Progenitor cell of endocrine pancreas (in vitro differentiated cells): ENCODE measurements at places on chromosomes 5 and 9.

GRCh38 chr5:56986626-56986947 is 34.7 kb upstream of the MIER3 start:
- DNase-seq = no peak

DNA sequence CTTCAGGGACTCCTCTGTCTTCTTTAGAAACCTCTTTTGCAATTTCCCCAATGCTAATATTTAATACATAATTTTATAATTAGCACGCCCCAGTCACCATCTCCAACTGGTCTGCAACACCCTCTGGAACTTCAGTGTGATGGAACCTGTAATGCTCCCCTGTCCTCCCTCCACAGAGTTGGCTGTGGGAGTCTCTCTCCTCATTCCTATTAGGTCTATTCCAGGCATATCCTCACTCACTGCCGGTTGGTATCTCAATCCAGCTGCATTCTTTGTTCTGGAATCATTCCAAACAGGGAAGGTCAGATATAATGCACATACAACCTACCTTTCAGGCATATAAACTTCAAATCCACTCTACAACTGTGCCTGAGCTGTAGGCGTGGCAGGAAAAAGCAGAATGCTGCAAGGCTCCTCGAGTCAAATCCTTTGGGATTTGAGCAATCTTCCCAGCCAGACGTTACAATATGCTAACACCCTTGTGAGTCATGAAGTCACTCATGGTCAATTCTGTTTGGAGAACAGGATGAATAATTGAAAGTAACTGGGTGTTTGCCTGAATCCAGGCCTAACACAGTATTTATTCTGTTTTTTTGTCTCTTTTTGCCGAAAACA is 293.8 kb downstream of the CWC27 start:
- DNase-seq = no peak

DNA sequence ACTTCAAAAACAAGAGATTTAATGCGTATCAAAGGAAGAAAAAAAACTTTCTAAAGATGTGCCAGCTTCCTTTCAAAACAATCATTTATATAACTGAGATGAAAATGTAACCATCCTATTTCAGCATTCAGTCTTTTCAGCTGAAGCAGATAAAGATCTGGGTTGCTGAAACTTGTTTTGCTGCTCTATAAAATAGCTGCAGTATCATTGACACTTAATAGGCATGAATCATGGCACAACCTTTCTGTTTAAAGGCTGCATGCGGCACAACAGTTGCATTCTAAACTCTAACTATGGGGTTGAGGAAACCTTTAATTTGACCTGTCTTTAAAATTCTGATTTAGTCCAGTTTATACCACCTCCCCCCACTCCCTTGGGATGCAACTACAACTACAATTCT is 196.7 kb downstream of the MPDZ start:
- DNase-seq = no peak

- no peak for DNase-seq
Measured at GRCh38 chr9:86939891-86940290, 7.4 kb downstream of the GAS1 start.

- no peak for DNase-seq
Measured at GRCh38 chr9:118992813-118993794, 376.1 kb downstream of the BRINP1 start.

DNA sequence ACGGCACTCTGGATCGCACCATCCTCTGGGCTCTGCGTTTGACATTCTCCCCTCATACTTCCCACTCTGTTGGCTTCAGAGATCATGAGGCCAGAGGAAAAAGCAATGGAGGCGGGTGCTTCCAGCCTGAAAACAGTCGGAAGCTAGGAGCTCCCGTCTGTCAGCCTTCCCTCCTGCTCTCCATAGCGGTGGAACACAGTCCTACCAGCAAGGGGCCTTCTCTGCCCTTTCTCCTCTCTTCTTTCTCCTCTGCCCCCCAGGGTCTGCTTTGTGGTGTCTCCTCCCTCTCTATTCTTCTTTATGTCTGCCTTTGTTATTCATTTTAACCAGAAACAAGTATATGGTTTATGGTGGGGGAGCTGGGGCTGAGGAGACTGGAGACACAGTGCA is 152.5 kb upstream of the NFIB start:
- no peak for DNase-seq

GRCh38 chr5:120139039-120139438 is 325.1 kb upstream of the PRR16 start:
- no peak for DNase-seq

DNA sequence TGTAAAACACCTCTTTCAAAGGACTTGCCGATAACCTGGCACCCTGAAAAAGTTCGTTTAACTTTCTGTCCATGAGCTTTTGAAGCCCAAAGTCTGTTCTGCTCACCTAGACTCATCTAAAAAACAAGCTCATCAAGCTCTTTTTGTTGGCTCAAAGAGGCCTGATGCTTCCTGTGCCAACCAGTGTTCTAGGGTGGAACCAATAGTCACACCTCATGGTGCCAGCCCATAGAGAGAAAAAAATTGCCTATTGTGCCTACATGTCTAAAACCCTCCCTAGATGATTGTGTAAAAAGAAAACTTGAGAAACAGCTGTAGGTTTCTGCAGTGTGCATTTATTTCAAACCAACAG is 4.7 kb downstream of the SH3RF2 start:
- no peak for DNase-seq

DNA sequence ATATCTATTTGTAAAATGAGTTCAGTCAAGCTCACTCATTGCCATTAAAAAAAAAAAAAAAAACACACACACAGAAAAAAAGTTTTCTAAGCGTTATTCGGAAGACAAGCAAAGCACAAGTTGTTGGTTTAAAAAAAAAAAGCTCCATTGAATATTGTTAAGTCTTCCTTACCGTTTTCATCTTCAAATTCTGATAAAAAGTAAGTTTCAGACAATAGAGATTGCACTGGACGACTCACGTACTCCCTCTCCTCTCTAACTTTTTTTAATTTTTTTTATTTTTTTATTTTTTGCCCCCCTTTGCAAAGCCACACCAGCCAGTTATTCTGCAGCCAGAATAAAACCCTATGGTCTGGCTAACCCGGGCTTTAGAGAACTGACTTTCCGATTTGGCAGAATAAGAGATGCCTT is 544 bp downstream of the ADAMTS6 start:
- DNase-seq = no peak

GRCh38 chr9:124477211-124477647 is 27.0 kb downstream of the ADGRD2 start:
- no peak for DNase-seq

DNA sequence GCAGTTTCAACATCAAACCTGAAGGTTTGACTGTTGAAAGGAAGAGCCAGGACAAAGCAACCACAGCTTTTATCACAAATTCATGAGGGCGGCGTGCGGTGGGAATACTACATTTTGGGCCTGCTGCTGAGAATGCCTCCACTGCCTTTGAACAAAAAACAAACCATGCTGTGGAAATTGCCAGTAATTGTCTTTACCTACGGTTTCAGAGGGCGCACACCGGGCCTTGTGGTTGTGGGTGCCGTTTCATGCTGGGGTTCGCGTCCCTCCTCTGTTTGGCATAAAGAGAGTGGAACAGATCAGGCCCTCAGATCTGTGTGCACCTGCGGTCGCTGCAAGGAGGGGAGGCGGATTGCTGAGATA is 27.6 kb upstream of the TCF7 start:
- DNase-seq = no peak
